Stimulated activated CD8-positive, alpha-beta memory T cell treated with anti-CD3 and anti-CD28 coated beads, Interleukin-12 subunit alpha, Interleukin-12 subunit beta, amount 100 ng/mL, for 4 hours (primary cell): ENCODE measurements at places on chromosomes 7 and 10.

GRCh38 chr7:140926021-140926817, 1.5 kb upstream of the BRAF start:
- no peak for DNase-seq

DNA sequence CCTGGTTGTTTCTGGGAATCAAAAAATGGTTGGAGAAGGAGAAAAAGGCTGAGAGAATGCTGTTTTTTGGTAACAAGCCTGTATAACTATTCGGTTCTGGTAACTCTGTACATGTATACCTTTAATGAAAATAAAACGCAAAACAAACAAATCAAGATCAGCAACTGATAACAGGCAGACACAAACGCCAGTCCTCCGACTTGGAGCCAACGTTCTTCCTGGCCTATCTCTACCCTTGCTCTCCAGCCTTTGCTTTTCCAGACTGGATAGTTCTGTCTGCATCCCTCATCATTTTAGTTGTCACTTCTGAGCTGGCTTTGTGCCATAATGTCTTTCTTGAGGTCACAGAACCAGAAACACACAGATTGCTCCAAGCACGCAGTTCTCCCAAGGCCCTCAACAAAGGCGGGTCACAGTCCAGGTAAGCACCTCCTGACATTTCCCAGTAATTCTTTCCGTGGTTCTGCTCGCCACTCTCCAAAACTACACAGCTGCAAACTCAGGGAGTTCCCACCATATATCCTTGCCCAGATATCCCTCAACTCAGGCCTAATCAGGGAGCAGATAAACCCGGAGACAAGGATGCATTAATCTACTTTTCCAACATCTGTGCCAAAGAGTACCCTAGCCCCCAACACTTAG, 20.2 kb downstream of the HIP1 start:
- no peak for DNase-seq

DNA sequence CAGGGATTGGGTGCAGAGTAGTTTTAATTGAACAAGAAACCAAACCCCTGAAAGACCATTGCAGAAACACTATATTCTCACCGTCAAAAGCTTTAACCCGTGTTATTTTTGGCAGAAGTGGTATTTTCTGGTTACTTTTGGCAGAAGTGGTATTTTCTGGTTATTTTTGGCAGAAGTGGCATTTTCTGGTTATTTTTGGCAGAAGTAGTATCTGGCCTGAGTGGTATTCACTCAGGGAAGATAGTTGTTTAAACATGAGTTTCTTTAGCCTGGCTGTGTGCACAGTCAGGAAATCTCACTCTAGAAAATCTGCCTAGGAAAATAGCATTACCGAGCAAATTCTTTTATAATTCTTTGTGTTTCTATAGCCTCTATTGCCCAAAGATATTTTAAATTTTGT, 322.7 kb downstream of the GFRA1 start:
- DNase-seq = no peak

DNA sequence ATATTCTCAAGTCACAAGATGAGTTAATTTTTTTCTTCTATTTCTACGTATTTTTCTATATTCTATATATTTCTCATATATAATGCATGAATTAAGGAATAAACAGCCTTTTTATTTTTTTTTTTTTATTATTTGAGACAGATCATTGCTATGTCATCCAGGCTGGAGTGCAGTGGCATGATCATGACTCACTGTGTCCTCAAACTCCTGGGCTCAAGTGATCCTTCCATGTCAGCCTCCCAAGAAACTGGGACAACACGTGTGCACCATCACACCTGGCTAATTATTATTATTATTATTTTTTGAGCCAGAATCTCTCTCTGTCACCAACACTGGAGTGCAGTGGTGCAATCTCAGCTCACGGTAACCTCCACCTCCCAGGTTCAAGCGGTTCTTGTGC, 1.5 kb downstream of the CLDN12 start:
- DNase-seq = no peak

GRCh38 chr7:158620839-158621441, 33.3 kb upstream of the PTPRN2 start:
- no peak for DNase-seq

DNA sequence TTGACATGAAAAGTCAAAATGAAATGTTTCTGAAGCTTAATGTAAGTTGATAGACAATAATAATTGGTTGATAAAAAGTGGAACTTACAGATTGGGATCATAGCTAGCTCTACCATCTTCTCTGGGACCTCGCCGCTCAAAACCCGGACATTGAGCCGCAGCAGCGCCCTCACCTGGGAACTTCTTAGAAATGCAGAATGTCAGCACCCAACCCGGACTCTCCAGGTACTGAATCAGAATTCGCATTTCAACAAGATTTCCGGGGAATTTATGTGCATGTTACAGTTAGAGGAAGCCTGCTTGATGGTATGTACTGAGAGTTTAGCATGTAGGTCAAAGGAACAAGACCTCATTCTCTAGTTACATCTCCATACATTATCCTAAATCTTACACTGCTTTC, 36.7 kb upstream of the ABLIM1 start:
- no peak for DNase-seq

GRCh38 chr10:4359003-4359402, 467.0 kb upstream of the AKR1E2 start:
- no peak for DNase-seq

DNA sequence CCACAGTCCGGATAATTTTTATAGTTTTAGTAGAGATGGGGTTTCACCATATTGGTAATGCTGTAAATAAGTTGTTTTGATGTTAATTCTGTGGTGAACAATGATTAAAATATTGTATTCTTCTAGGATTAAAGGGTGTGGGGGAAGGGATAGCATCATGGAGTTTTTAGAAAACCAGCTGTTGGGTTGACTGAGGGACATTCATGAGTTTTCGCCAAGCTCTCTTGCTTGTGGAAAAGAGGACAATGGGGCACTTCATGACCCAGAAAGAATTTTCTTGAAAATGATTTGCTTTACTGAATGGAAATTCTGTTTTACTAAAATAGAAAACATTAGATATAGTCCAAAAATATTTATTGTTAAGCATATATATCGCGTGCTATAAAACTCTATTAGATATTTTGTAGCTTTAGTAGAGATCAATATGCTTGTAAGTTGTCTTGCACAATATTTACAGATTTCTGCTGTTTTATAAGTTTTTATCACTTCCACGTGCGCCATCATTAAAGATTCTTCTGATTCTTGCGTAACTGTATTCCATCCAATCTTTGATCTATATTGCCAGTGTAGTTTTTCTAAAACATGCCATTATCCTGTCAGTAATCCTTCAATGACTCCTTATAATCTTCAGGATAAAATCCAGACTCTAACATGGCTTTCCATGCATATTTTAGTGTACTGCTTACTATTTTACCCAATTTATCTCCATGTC, 41.8 kb downstream of the LCOR start:
- DNase-seq = no peak

- DNase-seq = no peak
These were observed 2.1 kb downstream of the PCBD1 start for GRCh38 chr10:70885931-70886903.

GRCh38 chr10:130745821-130746220, 565.7 kb downstream of the TCERG1L start:
- DNase-seq = no peak

GRCh38 chr7:120799813-120800475, 58.0 kb downstream of the TSPAN12 start:
- DNase-seq = no peak

GRCh38 chr10:22250897-22251660, 33.3 kb upstream of the EBLN1 start:
- no peak for DNase-seq
